GDM1 (cell line): ENCODE measurements at places on chromosomes 1 and 21.

- DNase-seq: no peak
These were observed 102.6 kb downstream of the GALNT2 start for GRCh38 chr1:230169454-230170152.

DNA sequence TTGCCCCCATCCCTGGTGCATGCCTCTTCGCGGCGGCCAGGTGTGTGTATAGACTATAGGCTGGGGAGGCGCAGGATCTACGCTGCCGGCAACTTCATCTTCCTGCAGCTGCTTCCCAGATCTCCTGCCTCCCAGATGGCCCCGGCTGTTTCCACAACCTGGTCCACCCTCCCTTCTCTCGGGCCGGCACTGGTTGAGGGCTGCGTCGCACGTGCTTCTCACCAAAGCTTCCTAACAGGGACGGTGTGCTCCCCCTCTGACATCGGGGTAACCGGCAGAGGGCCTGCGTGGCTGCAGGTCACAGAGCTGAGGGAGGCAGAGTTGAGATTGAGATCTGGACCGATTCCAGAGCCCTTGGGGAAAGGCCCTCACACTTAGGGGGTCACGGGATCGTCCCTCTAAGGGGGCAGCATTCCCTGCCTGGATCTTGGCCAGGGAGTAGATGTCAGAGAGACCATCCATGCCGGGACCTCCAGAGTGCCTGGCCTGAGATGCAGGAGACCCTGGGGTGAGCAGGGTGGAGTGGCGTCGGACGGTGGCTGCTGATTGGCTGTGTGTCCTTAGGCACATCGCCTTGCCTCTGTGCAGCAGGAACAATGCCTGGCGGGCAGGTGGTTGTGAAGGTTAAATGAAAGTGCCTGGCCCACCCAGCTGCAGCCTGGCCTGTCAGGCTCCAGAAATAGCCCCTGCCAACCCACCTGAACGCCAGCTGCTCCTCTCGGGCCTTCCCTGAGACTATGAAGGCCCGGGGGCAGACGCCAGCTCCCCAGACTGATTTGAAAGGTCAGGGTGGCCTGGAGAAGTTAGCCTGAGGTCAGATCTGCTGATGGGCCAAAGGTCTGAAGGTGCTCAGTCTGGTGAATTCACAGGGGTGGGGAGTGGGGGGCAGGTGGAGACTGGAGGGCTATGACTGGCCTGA is 6.1 kb upstream of the MASP2 start:
- DNase-seq: no peak

DNA sequence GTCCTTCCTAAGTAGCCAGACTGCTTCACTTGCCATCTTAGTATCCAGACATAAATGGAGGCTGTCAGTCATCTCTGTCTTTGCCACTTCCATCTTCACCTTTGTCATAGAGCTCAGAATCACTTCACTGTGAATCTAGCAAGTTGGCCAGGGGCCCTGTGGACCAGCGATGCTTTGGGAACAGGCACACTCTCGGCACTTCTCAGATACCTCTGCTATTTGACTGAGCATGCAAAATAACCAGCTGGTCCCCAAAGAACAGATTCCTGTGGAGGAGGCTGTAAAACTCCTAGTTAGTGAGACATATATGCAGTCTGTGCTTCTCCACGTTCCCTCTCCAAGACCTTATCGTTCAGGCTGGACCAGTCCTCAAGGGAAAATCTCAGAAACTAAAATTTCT is 76.8 kb upstream of the COA6 start:
- no peak for DNase-seq

DNA sequence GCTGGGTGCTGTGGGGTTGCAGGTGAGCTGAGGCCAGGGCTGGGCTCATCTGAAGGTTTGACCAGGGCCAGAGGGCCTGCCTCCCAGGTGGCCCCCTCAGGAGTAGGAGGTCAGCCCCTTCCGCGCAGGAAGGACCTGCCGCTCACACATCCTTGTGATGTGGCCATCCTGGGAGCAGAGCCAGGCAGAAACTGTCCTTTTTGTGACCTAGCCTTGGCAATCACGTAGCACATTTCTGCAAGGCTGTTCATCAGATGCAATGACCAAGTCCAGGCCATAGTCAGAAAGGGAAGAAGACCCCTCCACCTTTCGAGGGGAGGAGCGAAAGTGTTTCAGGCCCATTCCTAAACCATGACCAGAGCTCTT is 55.5 kb upstream of the TRAPPC10 start:
- no peak for DNase-seq
